ENCODE measurements at places on chromosomes 16 and 17.

DNA sequence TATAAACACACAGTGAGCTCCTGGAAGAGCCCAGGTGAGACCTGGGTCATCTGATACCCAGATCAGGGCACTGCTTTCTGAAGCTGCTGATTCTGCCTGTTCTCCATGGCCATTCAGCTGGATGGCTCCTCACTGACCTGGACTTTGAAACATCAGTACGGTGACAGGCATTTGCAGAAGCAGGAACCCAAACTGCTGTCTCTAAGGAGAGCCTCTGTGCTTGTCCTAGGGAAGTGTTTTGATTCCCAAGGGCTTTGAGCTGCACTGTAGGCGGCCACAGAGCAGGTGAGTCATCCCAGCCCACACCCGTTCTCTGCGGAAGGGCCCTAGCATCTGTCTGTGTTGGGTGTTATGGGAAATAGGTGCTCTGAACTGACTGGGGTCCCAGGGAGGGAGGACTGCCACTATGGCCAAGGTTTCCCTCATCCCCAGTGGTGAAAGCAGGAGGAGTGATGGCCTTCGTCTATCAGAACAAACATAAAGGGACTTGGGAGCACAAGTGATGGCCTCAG lies 60.7 kb upstream of the ADCY9 start:
- no peak for DNase-seq

- no peak for DNase-seq
Observed at GRCh38 chr16:754656-755055, 5.9 kb upstream of the MSLN start.

- DNase-seq: no peak
Observed at GRCh38 chr16:70267516-70267915, 15.8 kb upstream of the EXOSC6 start.

DNA sequence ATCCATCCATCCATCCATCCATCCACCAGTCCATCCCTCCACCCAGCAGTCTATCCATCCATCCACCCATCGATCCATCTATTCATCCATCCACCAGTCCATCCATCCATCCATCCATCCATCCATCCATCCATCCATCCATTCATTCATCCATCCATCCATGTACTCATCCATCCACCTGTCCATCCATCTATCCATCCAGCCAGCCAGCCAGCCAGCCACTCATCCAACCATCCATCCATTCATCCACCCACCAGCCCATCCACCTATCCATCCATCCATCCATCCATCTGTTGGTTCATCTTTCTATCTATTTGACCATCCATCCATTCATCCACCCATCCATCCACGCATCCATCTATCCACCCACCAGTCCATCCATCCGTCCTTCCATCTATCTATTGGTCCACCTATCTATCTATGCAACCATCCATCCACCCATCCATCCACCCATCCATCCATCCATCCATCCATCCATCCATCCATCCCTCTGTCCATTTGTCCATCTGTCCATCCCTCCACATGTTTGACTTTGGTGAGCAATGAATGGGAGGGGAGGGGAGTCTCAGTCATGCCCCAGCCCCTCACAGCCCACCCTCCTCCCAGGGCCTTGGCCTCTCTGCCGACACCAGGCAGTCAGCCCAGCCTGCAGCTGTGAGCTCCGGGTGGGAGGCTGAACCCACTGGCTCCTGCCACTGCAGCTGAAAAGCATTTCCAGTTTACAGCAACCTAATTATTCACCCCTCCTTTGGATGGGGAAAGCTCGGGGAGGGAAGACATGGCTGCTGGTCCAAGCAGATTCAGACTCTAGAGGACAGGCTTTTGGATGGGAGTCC lies 38.1 kb upstream of the SSTR5 start:
- no peak for DNase-seq

DNA sequence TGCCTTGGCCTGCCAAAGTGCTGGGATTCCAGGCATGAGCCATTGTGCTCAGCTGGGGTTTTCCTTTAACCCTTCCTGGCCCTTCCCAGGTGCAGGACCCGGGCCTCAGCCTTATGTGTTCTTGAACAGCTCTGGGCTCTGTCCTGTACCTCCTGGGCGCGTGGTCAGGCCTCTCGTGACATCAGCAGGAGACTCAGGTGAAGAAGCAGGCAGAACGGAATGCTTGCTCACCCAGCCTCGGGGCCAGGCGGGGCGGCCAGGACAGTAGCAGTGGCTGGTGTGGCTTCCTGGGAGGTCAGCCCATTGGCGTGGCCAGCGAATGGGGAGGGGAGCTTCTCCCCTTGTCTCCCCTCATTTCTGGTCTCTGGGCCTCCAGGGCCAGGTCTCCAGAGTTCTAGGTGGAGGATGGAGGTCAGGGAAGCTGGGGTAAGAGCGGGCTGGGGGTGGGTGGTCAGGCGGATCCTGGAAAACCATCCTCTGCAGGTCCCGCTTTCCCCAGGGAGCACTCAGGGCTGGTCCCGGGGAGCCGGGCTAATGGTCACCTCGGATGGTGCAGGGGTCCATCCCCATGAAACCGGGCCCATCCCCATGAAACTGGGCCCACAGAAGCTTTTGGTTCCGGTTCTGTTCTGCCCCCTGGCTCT lies 281.5 kb downstream of the SEC14L1 start:
- no peak for DNase-seq

- no peak for DNase-seq
Observed at GRCh38 chr16:23784811-23785447, 30.1 kb downstream of the CHP2 start.

GRCh38 chr16:63457869-63458268 lies 1421.6 kb upstream of the CDH8 start:
- DNase-seq: no peak

DNA sequence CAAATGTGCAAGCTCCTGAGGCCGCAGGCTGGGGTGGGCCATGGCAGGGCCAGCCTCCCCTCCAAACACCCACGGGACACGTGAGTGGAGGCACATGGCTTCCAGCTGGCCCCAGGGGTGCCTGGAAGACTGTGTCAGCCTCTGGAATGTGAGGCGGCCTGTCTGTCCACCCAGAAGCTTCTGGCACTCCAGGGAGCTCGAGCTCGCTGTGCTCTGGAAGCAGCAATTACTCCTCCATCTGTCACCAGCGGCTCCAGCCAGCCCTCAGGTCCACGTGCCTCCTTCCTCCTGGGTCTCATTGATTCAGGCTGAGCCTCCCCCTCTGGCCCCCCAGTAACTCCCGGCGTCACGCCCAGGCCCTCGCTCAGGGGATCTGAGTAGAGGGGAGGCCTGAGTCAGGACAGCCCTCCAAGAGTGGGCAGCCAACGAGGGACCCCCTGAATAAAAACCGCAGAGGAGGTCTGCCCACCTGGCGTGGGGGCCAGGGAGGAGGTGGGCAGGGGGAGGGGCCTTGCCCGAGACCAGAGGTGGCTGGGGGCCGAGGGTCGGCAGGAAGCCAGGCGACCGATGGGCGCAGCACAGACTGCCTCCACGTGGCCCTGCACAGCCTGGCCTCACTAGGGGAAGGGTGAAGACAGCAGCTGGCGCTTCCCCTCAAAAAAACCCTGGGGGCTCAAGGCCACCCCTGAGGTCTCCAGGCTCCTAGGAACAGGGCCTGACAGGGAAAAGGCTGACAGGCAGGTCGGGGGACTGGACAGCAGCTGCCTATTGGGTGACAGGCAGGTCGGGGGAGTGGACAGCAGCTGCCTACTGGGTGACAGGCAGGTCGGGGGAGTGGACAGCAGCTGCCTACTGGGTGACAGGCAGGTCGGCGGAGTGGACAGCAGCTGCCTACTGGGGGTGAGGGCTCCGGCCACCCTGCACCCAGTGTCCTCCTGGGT lies 11.9 kb downstream of the PIEZO1 start:
- DNase-seq: no peak

- peak; percentile 39 for DNase-seq
Observed at GRCh38 chr16:68902003-68902968, 59.0 kb downstream of the TANGO6 start.

DNA sequence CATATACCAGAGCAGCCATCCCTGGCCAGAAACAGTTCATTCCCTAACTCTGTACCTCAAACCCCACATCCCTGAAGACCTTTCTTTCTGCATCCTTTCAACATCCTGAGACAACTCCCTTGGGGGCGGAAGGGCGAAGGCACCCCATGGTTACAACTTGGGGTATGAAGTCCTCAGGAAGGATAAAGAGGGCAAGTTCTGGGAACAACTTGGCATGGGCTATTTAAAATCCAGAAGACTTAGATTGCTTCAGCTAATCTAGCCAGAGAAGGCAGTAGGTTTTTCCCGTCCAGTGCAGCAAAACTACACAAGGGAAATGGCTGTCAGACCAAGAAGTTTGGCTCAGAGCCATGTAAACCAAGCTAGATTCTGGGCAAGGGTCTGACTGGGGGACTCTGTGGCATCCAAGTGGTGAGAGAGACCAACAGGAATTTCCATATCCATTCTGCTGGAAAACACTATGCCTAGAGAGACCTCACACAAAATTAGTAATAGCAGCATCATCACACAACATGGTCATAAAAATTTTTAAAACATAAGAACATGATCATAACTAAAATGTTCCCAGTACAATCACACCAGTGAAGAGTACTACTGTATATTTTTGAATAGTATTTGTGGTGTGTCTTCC lies 113.2 kb downstream of the CDYL2 start:
- DNase-seq: no peak

- DNase-seq: no peak
Observed at GRCh38 chr17:68328676-68329075, 37.4 kb downstream of the ARSG start.

DNA sequence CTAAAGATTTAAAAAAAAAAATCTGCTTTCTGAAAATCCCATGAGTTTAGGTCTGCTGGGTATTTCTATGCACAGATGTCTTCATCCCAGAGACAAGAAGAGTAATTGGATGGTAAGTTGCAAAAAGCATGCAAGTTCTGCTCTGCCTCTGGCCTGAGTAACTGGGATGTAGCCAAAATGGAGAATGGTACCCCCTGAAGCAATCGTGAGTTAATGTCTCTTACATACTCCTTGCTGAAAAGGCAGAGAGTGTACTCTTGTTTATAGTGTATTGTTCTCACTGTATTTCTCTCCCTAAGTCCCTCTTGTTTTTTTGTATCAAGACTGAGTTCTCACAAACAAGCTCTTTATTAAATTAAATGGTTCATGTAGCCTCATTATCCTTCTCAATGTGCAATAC lies 259.0 kb downstream of the IRX3 start:
- DNase-seq: no peak

DNA sequence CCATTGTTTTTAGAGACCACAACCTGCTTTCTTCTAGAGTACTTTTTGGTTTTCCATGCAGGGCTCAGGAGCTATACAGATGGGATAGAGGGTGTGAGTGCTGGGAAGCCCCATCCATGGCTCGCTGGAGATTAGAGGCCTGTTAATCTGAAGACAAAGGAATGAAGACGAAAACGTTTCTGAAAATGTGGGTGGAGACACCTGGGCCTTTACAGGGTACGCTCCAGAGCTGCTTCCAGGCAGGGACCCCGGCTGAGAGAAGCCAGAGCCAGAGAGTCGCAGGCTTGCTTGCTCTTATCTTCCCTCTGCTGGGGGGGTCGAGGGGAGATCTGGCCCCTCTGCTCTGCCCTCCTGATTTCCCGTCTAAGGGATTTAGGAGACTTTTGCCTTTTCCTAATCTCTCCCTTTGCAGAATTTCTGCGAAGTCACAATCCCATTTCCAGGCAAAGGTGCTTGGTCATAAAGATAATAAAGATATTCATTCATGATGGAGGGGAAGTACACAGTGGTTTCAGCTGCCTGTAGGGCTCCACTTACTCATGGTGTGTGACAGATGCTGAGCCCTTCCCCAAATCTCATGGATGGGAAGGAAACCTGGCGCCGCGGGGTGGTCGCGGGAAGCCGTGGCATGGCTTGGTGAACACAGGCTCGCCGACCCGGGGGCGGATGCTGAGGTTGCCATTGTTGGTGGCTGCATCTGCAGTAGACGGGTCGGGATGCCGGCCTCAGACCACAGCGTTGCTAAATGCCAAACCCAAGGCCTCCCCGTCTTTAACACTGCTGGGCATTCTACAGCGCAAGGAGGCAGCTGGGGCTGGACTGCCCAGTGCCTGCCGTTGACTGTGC lies 4.8 kb upstream of the SOCS3 start:
- no peak for DNase-seq

DNA sequence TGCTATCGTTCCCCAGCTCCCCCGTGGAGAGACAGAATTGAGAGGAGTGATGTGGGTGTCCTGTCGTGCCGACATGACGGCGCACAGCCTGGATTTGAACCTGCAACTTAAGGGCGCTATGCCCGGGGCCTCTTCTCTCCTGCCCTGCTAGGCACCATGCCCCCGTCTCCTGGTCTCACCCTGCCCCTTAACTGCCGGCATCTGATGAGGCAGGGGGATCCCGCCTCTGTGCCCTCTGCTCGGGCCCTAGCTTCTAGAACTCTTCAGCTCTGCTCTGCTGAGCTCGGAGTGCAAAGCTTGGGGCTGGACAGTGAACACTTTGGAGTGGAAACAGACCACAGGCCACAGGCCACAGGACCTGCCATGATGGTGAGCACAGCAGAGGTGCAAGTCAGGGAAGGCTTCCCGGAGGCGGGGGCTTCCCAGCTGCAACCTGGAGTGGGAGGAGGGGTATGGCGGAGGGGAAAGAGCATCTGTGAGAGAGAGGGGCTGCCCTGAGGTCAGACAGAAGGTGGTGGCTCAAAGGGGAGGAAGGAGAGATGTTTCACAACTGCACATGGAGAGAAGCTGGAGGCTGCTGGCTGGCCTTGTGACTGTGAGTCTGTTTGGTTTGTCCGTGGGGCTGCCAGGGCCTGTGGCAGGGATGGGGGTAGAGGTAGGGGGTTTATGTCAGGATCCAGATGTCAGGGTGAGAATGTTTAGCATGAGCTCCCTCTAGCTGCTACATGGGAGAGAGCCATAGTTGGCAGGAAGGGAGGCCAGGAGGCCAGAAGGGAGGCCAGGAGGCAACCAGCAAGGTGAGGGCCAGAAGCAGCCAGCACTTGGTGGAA lies 107.8 kb downstream of the CRLF3 start:
- no peak for DNase-seq

DNA sequence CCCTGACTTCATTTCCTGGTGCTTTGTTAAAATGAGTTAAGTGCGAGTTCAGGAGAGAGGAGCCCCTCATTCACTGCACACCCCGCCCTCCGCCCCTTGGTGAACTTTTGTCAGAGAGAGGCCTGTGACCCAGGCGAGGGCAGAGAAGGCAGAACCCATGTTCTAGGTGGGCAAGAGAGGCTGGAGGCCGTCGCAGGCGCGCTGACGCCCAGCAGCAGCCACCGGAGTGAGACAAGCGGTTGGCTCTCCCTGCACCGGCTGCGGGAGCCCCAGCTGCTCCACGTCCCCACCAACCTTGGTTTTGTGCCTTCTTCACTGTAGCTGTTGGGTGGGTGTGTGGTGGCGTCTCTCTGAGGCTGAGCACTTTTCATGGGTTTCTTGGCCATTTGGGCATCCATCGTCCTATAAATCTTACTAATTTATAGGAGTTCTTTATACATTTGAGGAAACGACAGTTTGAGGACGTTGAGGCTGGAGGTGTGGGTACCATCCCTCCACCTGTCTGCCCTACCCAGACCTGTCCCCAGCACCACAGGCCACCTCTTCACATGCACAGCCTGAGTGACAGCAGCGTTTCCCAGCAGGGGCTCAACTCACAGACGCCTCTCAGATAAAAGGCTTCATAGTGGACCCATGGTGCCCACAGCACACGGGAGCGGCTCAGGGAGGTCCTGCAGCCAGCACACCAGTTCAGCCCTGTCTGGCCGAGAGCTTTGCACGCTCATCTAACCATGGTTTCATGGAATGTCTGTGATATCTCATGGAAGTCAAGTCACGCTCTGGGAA lies 45.2 kb upstream of the CBFA2T3 start:
- no peak for DNase-seq

- DNase-seq: no peak
Observed at GRCh38 chr16:55830658-55831294, 2.1 kb downstream of the CES1 start.
